ENCODE measurements at places on chromosomes 4 and X. TPM values are rescaled to one million over a fixed set of nuclear protein-coding genes. Genes with fewer than 3 reads are reported as not detected.

HTN1 gene
- polyA plus RNA-seq = not detected

DCAF12L2 gene
- polyA plus RNA-seq = 4.5 TPM

BEX1 gene
- polyA plus RNA-seq = 5.7 TPM

- DNase-seq = no peak
These were observed 200.4 kb downstream of the ARHGAP24 start for GRCh38 chr4:85675076-85676049.

- no peak for DNase-seq
These were observed 348.5 kb upstream of the INTU start for GRCh38 chr4:127284236-127284635.

DNA sequence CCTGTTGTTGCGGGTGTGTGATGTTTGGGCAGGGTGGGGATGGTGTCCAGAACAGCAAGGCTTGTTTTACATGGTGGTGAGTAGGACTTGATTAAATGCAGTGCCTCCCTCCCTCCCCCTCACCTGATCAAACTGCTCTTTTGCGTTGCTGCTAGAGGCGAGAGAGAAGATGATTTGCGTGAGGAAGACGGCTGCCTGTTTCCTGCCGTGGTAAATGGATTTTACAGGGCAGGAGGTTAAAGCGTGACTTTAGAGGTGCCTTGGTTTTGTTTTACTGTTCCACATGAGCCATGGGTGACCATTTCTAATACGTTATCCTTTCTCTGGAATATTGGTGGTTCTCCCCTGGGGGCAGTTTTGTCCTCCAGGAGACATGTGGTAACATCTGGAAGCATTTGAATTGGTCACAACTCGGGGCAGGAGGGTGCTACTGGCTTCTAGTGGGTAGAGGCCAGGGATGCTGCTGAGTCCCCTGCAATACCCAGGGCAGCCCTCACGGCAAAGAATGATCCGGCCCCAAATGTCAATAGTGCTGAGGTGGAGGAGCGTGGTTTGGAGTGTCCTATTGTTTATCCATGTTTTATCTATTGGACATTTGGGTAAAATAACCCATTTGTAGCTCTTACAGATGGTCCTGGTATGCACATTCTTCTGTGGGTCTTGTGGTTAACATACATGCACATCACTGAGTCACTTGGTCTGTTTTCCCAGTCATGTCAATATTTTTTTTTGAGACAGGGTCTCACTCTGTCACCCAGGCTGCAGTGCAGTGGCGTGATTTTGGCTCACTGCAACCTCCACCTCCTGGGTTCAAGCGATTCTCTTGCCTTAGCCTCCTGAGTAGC, 73.7 kb downstream of the SHROOM2 start:
- no peak for DNase-seq

MAGEC2 gene
- not detected for polyA plus RNA-seq

RELL1 gene
- 7.6 TPM for polyA plus RNA-seq

VCX gene
- not detected for polyA plus RNA-seq

Data from urinary bladder (tissue), 4 donors.